ENCODE measurements at places on chromosomes 1 and 21. TPM values are rescaled to one million over a fixed set of nuclear protein-coding genes. Genes with fewer than 3 reads are reported as not detected.

Gene LCE1B
- total RNA-seq: not detected

Gene RHD
- not detected for total RNA-seq

Gene PLPP3
- total RNA-seq: 57.8 TPM

Gene PNRC2
- total RNA-seq: 144 TPM

Gene MAGOH
- 39.9 TPM for total RNA-seq

Gene MASP2
- not detected for total RNA-seq

Gene SAMD13
- not detected for total RNA-seq

Gene CENPF
- 12.1 TPM for total RNA-seq

Gene DISP3
- not detected for total RNA-seq

Gene DENND2C
- 6.5 TPM for total RNA-seq

Gene MOV10
- total RNA-seq: 43.3 TPM

Gene KRTAP12-2
- not detected for total RNA-seq

Gene TACSTD2
- total RNA-seq: 183 TPM
